ENCODE measurements at places on chromosomes 11 and 22.

- DNase-seq: peak; percentile 18
Measured at GRCh38 chr11:58629857-58630256, 7.4 kb downstream of the CNTF start.

DNA sequence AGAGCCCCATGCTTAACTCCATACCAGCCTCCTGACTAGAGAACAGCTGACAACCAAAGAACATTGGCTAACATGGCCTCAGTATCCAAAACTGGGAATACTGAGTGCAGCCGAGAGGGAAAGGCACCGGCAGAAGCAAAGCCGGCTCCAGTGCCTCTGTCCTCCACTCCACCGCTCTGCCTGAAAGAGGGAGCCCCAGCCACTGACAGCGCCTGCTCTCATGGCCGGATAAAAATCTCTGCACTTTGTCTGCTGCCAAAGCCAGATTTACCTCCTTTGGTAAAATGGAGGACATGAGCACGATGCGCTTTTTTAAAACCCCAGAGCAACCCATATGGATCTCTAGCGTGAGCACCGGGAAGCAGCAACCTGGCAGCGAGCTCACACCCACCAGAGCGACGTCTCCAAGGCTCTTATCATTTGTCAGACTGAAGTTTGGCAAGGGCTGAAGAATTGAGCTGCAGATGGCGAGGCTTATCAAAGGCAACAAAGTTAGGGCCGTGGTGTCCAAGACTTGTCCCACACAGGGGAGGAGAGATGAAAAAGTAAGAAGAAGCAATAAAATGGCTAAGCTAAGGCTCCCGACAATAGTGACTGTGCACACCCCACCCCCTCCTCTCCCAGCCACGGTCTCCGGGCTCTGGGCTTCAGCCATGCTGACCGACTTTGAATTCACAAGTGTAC is 71.4 kb downstream of the EFCAB6 start:
- DNase-seq: no peak

DNA sequence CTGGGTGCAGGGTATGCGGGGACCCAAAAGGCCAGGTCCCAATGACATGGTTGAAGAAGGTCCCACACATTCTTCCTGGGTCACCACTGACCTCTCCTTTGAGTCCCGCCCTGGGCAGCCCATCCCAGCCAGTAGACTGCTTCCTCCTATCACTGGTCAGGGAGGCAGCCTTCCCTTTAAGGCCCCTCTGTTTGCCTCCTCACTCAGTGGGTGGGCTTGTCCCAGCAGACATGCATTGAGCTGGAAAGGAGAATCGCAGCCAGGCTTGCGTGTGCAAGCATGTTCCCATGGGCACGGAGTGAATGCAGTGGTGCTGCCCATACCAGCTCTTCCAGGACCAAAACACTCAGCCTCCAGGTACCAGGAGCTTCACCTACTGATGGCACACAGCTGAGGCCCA is 162.4 kb upstream of the SYT13 start:
- no peak for DNase-seq

DNA sequence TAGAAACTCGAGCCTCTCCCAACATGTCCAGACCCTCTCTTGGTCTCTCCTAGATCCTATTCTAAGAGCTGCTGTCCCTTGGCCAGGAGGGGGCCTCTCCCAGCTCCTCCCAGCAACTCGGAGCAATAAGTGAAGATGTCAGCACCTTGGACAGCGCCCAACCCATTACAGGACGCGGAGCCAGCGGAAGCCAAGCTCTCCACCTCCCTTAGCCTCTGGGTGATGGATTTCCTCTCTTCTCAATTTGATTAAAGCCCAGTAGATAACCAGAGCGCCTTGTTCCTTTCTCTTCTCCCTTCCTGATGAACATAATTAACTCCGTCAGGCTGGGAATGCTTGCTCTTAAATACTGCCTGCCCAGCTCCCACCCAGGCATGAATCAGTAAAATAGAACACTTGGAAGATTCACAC is 26.2 kb upstream of the TPBGL start:
- peak; percentile 96 for DNase-seq

GRCh38 chr22:37802310-37803194 is 5.2 kb upstream of the GCAT start:
- peak; percentile 63 for DNase-seq

DNA sequence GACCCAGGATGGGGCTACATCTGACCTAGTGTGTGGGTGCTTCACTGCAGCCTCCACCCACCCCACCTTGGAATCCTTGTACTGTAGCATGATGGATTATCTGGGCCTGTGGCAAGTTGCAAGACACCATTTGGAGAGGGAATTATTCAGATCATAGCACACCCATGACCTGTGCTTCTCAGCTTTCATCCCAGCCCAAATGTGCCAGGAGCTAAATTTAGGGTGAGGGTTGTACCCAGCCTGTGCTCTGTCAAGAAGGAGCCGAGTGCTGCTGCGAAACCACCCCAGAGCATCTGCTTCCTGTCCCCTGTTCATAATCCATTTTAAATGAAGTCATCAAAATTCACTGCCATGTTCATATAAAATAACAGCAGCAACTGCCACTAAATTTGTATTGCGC is 394.5 kb downstream of the SHANK2 start:
- no peak for DNase-seq

DNA sequence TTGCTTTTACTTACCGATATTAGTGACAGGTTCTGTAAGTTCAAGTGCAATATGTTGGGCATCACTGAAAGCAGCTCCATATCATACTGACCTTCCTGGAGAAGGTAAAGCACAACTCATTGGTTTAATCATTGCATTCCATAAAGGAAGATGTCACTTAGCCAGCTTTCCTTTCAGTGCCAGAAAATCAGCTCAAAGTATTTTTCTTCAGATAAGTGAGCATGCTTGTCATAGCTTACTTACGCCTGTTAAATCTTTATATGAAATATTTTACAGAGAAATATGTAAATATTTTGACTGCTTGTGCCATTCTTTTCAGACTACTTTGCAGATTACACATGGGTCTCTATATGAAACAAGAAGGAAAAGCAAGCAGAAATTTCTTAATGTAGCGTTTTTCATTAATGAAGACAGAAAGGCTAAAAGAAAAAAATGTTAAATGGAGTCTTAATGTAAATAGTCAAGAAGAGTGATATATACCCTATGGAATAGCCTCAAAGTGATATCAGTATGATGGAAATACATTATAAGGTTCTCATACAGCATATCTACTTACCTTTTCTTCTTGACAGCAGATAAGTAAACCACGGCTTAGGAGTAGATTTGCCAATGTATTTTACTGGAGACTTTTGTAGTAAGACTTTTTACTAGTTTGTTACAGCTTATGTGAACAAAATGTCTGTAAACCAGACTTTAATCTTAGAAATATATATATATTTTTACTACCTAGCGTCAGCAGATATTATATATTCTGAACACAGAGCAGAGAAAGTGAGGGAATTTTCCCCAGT is 649.7 kb downstream of the METTL15 start:
- no peak for DNase-seq

GRCh38 chr11:67270256-67271204 is 4.3 kb downstream of the GRK2 start:
- DNase-seq: peak; percentile 67

Measured in endothelial cell (in vitro differentiated cells).